ENCODE measurements at places on chromosomes 11 and 22.

DNA sequence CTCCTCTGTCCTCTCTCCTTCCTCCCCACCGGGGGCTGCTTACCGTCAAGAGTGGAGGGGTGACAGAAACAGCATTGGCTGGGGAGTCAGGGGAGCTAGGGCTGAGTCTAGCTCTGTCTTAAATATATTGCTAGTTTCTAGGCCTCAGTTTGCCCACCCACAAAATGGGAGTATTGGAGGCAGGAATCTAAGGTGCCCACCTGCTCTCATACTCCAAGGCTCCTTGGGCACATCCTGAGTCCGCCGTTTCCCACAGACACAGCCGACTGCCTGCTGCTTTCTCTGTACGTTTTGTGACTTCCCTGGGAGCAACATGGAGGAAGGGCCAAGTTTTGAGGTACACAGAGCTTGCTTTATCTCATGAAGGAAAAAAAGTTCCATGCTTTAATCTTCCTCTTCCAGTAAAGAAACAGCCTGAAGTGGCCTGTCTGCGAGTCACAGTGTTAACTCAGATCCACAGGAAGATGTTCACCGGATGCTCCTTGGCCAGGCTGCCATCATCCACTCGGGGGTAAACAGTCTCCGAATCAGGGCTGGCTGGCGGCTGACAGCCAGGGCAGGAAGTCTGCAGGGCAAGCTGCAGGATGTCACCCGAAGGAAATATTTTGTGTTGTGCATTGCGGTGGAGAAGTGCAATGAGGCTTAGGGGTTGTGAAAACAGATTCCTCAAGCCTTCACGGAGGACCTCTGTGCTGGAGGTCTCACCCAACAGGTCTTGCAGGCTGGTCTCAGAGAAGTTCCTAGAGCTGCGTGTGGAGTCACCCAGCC is 11.0 kb upstream of the CERK start:
- DNase-seq: no peak

DNA sequence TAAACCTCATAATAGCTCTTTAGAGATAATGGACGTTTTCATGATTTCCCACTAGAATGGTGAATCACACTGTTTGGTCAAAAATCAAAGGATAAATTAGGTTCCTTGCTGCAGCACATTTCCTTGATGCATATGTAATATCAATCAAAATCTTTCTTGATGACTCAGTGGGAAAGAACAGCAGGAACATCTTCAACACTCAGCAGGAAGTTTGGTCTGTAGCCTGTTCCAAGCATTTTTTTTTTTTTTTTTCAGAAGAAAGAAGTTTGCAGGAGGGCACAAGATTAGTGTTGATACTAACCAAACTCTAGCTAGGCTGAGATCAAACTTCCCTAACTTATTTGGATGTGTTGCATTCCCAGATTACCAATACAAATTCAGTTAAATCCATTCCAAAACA is 1529.8 kb downstream of the FAM181B start:
- DNase-seq: no peak

DNA sequence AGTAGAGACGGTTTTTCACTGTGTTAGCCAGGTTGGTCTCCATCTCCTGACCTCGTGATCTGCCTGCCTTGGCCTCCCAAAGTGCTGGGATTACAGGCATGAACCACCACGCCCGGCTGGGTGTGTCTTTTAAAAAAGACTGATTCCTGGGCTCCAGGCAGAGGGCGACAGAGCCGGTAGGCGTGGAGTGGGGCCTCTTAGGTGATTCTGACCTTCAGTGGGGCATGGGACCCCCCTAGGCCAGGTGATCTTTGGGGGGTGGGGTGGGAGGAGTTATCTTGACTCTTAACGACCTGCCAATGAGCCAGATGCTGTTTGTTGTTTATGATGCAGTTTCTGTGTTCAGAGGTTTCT is 12.9 kb upstream of the SORL1-AS1 start:
- DNase-seq: no peak

DNA sequence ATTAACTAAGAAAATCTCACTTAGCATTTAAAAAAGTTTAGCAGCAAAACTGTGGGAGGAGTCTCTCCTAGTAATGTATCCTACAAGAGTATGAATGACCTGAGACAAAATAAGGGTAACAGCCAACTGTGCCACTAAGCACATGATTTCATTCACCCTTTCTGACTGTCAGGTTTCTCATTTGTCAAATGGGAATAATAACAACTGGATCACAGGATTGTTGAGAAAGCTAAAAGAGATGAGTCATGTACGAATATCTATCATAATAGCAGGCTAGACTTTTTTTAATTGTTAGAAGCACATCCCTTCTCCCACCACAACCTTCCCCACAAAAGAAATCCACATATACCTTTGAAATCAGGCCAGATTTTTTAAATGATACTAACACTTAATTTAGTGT is 39.5 kb downstream of the MTMR2 start:
- no peak for DNase-seq

DNA sequence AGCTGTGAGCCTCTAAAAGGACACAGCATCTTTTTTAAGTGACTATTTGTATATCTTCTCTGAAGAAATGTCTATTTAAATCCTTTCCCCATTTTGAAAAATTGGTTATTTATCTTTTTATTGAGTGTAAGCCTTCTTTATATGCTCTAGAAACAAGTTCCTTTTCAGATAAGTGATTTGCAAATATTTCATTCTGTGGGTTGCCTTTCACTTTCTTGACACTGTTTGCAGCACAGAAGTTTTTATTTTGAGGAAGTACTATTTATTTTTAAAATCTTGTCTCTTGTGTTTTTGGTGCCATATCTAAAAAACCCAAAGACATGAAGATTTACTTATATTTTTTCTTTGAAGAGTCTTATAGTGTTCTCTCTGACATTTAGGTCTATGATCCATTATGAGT is 40.1 kb upstream of the LYVE1 start:
- no peak for DNase-seq

GRCh38 chr22:32723643-32724042 is 77.9 kb upstream of the TIMP3 start:
- no peak for DNase-seq

DNA sequence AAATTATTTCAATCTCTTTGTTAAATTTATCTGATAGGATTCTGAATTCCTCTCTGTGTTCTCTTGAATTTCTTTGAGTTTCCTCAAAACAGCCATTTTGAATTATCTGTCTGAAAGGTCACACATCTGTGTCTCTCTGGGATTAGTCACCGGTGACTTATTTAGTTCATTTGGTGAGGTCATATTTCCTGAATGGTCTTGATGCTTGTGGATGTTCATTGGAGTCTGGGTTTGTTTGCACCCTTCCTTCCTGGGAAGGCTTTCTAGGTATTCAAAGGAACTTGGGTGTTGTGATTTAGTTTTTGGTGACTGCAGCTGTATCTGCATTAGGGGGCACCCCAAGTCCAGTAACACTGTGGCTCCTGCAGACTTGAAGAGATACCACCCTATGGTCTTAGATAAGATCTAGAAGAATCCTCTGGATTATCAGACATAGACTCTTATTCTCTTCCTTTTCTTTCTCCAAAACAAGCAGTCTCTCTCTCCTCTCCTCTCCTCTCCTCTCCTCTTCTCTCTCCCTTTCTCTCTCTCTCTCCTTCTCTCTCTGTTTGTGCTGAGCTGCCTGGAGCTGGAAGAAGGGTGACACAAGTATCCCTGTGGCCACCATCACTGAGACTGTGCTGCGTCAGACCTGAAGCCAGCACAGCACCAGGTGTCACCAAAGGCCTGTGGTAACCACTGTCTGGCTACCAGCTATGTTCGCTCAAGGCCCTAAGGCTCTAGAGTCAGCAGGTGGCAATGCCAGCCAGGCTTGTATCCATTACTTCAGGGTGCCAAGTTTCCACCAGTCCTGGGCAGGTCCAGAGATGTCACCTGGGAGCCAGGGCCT is 3.3 kb upstream of the HEPN1 start:
- DNase-seq: no peak

DNA sequence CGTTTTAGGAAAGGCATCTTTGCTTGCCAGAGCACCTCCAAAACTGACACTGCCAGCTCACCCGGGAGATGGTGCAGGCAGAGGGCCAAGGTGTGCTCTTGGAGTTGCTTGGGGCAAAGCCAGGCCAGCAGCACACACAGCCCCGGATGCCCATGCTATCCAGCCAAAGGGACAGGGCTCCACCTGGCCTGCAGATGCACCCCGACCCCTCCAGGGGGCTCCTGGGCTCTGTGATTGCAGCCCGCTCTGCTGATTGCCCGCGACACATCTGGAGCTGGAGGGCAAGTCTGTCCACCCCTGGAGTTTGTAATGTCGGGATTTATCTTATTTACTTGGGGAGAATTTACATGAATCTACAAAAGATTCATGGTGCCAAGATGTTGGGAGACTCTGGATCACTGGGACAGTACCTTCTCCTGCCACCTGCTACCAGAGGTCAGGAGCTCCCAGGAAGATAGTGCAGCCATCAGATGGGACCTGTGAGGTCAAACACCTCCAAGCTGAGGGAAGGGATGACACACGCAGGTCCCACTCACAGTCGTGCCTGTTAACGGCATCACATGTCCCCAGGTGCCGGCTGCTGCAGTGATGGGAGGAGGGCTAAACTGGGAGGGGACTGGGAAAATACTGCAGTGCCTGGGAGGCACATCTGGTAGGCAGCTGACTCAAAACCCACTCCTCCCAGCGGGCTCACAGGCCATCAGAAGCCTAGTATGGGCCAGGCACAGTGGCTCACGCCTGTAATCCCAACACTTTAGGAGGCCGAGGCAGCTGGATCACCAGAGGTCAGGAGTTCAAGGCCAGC is 17.2 kb downstream of the CBX7 start:
- DNase-seq: peak; percentile 51

GRCh38 chr11:91585035-91585801 is 639.4 kb upstream of the FAT3 start:
- DNase-seq: no peak

DNA sequence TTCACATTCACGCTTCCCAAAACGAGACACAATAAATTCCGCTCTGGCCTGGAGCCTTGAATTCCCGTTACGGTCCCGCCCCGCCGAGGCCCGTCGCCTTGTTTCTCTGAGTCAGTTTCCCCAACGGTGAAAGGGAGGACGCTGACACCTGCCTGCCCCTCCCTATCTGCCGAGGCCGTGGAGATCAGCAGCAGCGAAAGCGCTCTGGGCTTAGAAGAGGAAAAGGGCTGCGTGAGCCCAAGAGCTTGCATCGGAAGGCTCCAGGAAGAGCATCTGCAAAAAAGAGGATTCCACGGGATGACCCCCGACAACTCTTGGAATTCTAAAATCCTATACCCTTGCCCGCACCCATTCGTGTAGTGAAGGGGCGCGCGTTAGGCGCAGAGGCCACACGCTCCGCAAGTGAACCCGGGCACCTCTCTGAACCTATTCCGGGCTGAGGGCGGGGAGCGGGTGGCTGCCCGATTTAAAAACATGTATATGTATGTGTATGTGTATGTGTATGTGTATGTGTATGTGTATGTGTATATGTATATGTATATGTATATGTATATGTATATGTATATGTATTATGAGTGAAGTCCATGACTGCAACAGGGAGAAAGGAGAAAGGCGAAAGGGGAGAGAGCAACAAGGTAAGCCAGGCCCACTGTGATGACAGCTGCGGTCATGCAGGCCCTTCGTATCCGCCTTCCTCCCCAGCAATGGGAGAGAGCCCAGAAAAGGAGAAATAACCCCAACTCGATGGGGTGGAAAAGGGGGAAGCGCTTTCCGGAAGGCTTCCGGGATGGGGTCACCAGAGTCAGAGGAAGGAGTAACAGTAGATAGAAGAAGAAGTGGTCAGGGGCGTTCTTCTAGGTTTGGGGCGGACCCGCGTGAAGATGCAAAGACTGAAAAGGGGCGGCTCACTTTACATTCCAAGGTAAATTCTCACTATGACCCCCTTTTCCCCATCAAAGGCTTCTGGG is 948 bp upstream of the MRTFA start:
- peak; percentile 24 for DNase-seq

DNA sequence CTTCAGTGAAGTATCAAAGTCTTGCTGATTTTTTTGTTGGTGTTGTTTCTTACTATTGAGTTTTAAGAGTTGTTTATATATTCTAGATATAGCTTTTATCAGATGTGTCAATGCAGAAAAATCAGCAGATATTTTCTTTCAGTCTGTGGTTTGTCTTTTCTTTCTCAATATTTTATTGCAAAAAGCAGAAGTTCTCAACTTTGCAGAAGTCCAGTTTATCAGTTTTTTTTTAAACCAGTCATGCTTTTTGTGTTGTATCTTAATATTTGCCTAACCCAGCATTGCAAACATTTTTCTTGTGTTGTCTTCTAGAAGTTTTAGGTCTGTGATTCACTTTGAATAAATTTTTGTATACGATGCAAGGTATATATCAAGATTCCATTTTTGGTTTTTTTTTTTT is 7.0 kb downstream of the ASRGL1 start:
- DNase-seq: no peak

- no peak for DNase-seq
These were observed 433.4 kb downstream of the BRD1 start for GRCh38 chr22:49394116-49394785.

- DNase-seq: no peak
These were observed 80.2 kb downstream of the RPS6KA4 start for GRCh38 chr11:64438986-64439771.

GRCh38 chr22:35334004-35334403 is 34.3 kb downstream of the TOM1 start:
- DNase-seq: no peak

DNA sequence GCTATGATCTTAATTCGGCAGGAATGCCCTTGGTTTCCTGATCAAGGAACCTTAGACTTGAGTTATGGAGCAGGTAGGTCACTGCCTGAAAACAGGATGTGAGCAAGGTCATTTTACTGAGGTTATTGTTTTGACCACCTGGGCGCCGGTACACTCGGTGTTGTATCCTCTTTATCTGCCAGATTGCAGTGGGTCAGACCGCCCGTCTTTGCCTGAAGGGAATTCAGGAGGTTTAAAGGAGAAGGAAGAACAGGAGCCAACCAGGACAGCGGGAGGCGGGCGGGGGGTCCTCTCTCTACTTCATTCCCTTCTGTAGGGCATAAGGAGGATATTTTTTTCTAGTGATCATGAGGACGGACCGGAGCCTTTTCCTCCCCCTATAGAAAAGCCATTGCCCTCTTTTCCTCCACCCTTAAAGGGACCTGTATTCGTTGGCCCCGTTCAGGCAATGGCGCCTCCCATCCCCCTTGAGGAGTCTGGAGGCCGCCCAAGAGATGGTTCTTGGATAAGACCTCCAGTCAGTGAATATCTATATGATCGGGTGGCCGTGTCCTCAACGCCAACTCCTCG is 649 bp downstream of the MS4A15 start:
- DNase-seq: no peak

GRCh38 chr22:19307872-19308271 is 16.4 kb upstream of the CLTCL1 start:
- DNase-seq: no peak

DNA sequence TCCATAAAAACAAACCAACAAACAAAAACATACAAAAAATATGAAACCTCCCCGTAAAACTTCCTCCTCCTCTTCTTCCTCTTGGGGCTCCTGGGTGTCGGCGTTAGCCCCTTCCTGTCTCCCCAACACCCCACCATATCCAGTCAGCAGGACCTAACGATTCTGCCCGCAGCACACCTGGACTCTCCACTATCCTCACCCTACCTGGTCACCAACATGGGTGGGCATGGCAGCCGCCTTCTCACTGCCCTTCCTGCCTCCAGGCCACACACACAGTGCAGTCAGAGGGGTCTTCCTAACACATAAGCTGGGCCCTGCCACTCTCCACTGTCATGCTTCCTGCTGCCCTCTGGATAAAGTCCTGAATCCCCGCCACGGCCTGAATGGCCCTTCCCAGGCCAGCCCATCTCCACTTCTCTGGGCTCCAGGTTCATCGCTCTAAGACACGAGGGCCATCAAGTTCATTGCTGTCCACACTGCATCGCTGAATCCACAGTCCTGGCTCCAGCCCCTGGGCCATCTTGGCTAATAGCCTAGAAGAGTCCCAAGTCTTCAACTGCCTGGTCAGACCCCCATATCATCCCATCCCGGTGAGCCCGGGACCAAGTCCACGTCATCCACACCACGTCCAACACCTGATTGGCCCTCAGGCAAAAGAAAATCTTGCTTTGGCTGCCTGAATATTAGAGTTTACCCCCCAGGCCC is 76.2 kb downstream of the IGLL1 start:
- DNase-seq: no peak

Data from cerebellar cortex (tissue), 1 donor.